ENCODE measurements at places on chromosomes 1 and 21. TPM values are rescaled to one million over a fixed set of nuclear protein-coding genes. Genes with fewer than 3 reads are reported as not detected.

Gene C1orf210
- total RNA-seq, result not detected

DNA sequence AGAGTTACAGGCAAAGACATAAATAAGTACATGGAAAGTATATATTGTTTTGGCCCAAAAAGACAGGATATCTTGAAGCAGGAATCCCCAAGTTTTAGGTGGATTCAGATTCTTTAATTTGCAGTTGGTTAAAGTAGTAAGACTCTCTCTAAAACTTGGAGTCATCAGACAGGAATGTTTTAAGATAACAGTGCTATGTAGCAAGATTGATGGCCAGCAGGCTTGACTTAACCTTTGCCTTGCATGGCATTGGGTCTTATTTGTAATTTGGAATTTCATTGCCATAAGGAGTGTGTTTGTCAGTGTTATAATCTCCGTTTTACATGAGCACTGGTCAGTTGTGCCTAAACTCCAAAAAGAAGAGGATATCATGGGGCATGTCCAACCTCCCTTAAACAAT is 727.6 kb upstream of the CHRM3 start:
- H3K36me3 ChIP-seq, result no peaks in the 10 kb centered on the region
- H3K4me3 ChIP-seq, result no peak overlapping the region
- DNase-seq, result no peak

- no peaks in the 10 kb centered on the region for H3K36me3 ChIP-seq
- H3K4me3 ChIP-seq, result no peak overlapping the region
- H3K27ac ChIP-seq, result no peak overlapping the region
Measured at GRCh38 chr1:201625226-201625761, 86.4 kb downstream of the NAV1 start.

- peak; percentile 7 for DNase-seq
- H3K4me3 ChIP-seq, result no peak overlapping the region
- H3K27ac ChIP-seq, result no peak overlapping the region
- H3K4me1 ChIP-seq, result no peaks in the 10 kb centered on the region
- H3K36me3 ChIP-seq, result peaks cover 12% of the 10 kb centered on the region
Measured at GRCh38 chr21:33968080-33968994, 52.7 kb upstream of the ATP5PO start.

DNA sequence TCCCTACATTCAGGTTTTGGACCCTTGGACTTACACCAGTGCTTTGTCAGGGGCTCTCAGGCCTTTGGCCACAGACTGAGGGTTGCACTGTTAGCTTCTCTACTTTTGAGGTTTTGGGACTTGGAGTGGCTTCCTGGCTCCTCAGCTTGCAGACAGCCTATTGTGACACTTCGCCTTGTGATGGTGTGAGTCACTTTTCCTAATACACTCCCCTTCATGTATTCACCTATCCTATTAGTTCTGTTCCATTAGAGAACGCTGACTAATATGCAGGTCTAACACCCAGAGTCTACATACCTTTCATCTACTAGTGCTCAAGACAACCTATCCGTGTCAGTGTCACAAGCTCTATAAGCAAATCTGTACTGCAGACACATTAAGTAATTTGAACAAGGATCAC is 605.3 kb downstream of the KCNT2 start:
- no peak overlapping the region for H3K4me3 ChIP-seq
- H3K36me3 ChIP-seq, result no peaks in the 10 kb centered on the region
- H3K4me1 ChIP-seq, result no peaks in the 10 kb centered on the region
- no peak overlapping the region for H3K27ac ChIP-seq
- no peak for DNase-seq

- no peaks in the 10 kb centered on the region for H3K27me3 ChIP-seq
- no peaks in the 10 kb centered on the region for H3K4me1 ChIP-seq
- H3K27ac ChIP-seq, result no peak overlapping the region
- H3K4me3 ChIP-seq, result no peak overlapping the region
- DNase-seq, result no peak
- no peaks in the 10 kb centered on the region for H3K36me3 ChIP-seq
Measured at GRCh38 chr1:209291715-209292114, 291.8 kb upstream of the CAMK1G start.

GRCh38 chr1:39754906-39755504 is 16.1 kb downstream of the OXCT2 start:
- peaks cover 45% of the 10 kb centered on the region for H3K36me3 ChIP-seq
- no peaks in the 10 kb centered on the region for H3K4me1 ChIP-seq
- H3K4me3 ChIP-seq, result no peak overlapping the region
- no peak overlapping the region for H3K27ac ChIP-seq

- H3K36me3 ChIP-seq, result no peaks in the 10 kb centered on the region
- no peaks in the 10 kb centered on the region for H3K27me3 ChIP-seq
- no peak for DNase-seq
- H3K4me1 ChIP-seq, result no peaks in the 10 kb centered on the region
- no peak overlapping the region for H3K27ac ChIP-seq
- no peak overlapping the region for H3K4me3 ChIP-seq
Measured at GRCh38 chr1:186559601-186560116, 98.7 kb upstream of the PDC start.

- no peaks in the 10 kb centered on the region for H3K4me1 ChIP-seq
- no peaks in the 10 kb centered on the region for H3K36me3 ChIP-seq
- no peak overlapping the region for H3K27ac ChIP-seq
- DNase-seq, result no peak
- no peaks in the 10 kb centered on the region for H3K27me3 ChIP-seq
Measured at GRCh38 chr1:205933671-205934618, 9.3 kb downstream of the SLC26A9 start.
